ENCODE measurements at places on chromosomes 4 and X.
A peak's percentile ranks its signal among the peaks of the same experiment; 100 is the strongest.

DNA sequence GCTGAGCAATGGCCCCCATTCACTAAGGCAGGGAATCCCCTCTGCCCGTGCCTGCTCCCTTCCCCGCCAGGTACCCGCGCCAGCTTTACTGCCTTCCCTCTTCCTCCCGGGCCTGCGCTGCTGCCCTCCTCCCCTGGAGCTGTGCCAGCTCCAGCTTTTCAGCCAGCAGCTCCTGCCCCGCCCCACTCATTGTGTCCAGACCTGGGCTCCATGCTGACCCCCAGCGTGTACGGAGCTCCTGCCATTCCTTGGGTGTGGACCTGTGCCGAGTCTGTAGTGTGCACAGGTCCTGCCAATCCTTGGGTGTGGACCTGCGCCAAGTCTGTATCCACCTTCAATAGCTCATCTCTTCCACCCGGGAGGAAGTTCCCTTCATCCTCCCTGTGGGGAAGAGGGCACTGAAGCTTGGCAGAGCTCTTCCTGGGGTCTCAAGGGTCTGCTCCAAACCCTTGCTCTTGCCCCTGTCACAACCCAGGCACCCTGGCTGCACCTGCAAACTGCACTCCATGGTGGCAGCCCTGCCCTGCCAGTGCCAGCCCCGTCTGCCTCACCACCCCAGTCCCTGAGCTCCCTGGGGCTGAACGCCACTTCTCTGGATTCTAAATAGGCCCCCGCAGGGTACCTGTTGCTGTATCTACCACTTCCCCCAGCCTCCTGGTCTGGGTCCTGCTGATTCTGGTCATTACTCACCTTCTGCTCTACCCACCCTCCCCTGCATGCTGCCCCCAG lies 63.9 kb downstream of the TRMT44 start:
- no peaks in the 10 kb centered on the region for H3K27me3 ChIP-seq
- no peaks in the 10 kb centered on the region for H3K36me3 ChIP-seq
- no peaks in the 10 kb centered on the region for H3K4me1 ChIP-seq

DNA sequence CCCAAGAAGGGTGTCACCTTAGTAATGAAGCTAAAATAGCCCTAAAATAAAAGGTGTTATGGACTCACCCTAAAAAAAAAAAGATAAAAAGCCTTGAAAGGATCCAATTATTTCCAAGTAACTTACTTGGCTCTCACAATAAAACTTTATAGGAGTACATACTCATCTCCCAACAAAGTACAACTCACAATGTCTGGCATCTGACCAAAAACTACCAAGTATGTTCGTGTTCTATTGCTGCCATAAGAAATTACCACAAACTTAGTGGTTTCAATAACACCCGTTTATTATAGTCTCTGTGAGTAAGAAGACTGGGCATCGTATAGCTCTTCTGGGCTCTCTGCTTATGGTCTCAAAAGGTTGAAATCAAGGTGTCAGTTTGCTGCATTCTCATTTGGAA lies 51.0 kb downstream of the BEX1 start:
- no peaks in the 10 kb centered on the region for H3K4me1 ChIP-seq
- no peak overlapping the region for H3K27ac ChIP-seq
- no peak overlapping the region for H3K4me3 ChIP-seq
- no peaks in the 10 kb centered on the region for H3K27me3 ChIP-seq

DNA sequence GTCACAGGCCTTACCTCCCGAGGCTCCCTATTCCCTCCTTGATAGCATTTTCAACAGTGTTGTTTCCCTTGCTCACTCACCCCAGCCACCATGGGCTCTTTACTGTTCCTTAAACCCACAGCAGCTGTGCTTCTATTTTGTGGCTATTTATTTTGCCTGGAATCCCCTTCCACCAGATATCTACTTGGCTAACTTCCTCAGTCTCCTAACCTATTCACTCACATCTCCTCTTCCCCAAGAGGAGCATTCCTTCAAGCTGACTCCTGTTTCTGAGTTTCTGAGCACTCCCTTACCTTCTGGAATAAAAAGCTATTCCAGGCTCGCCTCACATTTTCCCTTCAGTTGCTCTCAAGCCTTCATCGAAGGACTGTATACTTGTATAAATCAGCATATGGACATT lies 50.5 kb downstream of the CXCL1 start:
- no peaks in the 10 kb centered on the region for H3K36me3 ChIP-seq
- DNase-seq: no peak
- no peak overlapping the region for H3K4me3 ChIP-seq
- no peaks in the 10 kb centered on the region for H3K27me3 ChIP-seq
- no peak overlapping the region for H3K27ac ChIP-seq

- H3K27ac ChIP-seq: no peak overlapping the region
- H3K27me3 ChIP-seq: no peaks in the 10 kb centered on the region
- H3K4me1 ChIP-seq: no peaks in the 10 kb centered on the region
- H3K4me3 ChIP-seq: no peak overlapping the region
- H3K36me3 ChIP-seq: no peaks in the 10 kb centered on the region
These were observed 14.8 kb upstream of the GPRASP2 start for GRCh38 chrX:102697494-102697893.

- DNase-seq: no peak
- H3K36me3 ChIP-seq: no peaks in the 10 kb centered on the region
These were observed 156.3 kb downstream of the VSIG4 start for GRCh38 chrX:65883556-65883955.

DNA sequence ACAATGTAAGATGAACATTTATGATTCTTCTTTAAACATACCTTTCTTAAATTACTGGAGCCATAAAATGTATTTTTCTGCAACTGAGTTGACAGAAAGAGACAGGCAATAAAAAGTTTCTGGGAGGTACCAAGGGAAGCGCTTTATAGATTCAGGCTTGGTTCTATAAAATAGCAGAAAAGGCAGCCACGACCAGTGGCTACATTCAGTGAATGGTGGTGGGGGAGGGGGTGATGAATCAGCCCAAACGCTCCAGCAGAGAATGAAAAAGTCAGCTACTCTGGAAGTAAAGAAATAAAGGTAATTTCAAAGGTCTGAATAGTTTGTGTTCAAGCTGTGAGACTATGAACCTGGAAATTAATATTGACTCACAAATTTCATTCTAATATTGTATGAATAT lies 456.1 kb downstream of the KCTD8 start:
- no peak overlapping the region for H3K4me3 ChIP-seq
- DNase-seq: no peak
- no peaks in the 10 kb centered on the region for H3K27me3 ChIP-seq
- no peaks in the 10 kb centered on the region for H3K4me1 ChIP-seq
- no peak overlapping the region for H3K27ac ChIP-seq

DNA sequence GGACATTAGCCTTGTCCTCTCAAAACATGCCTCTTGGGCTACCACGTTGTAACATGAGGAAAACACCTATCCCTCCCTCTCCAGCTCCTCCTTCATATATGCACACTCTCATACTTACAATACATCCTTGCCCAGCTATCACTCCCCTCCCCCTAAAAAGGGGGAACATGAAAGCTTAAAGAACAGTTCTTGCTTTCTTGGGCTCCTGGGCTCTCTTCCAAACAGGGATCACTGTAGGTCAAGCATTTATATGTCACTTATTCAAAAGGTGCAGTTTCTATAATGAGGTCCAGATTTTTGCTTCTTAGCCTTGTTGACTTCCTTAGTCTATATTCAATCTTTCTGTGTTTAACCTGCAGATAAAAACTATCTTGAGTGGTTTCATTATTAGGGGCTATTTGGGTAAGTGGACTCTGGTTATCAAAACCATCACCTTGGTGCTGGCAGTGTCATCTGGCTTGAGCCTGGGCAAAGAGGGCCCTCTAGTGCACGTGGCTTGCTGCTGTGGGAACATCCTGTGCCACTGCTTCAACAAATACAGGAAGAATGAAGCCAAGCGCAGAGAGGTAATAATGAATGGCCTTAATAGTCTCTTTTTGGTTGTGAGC lies 119.4 kb downstream of the AKAP4 start:
- DNase-seq: peak; percentile 36
- H3K4me3 ChIP-seq: no peak overlapping the region
- no peaks in the 10 kb centered on the region for H3K27me3 ChIP-seq
- H3K27ac ChIP-seq: no peak overlapping the region
- H3K4me1 ChIP-seq: no peaks in the 10 kb centered on the region
- no peaks in the 10 kb centered on the region for H3K36me3 ChIP-seq

DNA sequence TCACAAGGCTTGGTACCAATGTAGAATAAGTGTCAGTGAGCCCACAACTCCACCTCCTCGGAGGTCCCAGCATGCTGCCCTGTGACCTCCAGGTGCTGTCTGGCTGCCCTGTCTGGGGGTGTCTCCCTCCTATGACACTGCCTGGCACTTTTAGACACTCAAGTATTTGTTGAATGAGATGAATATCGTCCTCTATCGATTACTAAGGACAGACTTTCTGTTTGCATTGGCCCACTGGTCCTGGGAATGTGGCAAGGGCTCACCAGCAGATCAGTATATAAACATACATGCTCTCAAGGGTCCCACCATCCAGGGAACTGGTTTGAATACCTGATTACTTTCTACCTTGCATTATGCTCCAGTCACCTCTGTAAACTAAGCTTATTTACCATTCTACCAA lies 333.0 kb downstream of the NR3C2 start:
- H3K27ac ChIP-seq: no peak overlapping the region
- no peaks in the 10 kb centered on the region for H3K36me3 ChIP-seq
- H3K4me3 ChIP-seq: no peak overlapping the region
- no peak for DNase-seq
- H3K4me1 ChIP-seq: no peaks in the 10 kb centered on the region
- no peaks in the 10 kb centered on the region for H3K27me3 ChIP-seq

DNA sequence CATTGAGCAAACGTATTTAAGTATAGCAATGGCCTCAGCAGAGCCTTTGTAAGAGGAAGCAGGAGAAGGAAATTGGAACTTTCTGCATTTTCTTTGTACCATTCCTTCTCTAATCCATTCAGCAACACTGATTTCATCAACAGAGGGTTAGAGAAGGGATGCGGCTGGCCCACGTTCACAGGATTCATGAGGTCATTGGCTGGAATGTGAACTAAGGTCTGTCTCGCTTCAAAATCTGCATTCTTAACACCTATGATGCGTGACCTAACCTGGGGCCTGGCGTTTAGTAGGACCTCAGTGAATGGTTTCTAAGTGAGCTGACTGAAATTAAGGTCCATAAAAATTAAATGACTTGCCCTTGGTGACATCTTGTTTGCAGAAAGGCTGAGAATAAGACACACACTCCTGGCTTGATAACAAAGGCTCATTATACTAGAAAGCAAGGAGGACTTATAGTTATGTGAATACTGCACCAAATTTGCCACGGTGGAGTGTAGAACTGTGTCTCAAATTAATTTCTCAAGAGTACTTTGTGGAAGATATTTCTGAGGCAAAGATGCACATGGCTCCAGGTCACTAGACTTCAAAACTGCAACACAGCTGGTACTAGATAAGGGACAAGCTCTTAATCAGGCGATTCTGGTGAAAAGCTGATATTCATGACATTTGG lies 25.4 kb downstream of the FGFBP1 start:
- no peaks in the 10 kb centered on the region for H3K27me3 ChIP-seq
- H3K4me1 ChIP-seq: no peaks in the 10 kb centered on the region
- H3K36me3 ChIP-seq: no peaks in the 10 kb centered on the region
- DNase-seq: no peak
- no peak overlapping the region for H3K27ac ChIP-seq

- H3K27me3 ChIP-seq: no peaks in the 10 kb centered on the region
- H3K27ac ChIP-seq: no peak overlapping the region
- no peaks in the 10 kb centered on the region for H3K36me3 ChIP-seq
These were observed 110.8 kb upstream of the PACRGL start for GRCh38 chr4:20589436-20589835.

DNA sequence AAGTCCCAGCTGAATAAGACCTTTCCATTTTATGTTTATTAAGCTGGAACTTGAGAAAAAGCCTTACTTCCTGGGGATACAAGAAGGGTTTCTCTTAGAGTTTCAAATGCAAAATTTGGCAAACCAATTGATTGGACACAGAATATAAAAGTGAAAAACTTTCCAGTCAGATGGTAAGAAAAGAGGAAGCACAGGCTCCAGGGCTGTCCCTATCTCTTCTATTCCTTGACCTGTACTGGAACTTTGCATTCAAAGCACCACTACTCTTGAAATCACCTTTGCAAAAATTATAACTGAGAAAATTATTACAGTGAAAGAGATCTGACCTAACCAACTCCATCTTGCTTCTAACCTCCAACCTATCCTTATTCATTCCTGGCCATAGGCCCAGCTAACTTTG lies 11.7 kb downstream of the PROM1 start:
- no peak overlapping the region for H3K4me3 ChIP-seq
- H3K27me3 ChIP-seq: no peaks in the 10 kb centered on the region
- DNase-seq: no peak
- no peaks in the 10 kb centered on the region for H3K4me1 ChIP-seq

All from colonic mucosa (tissue), 4 donors.